ENCODE measurements at places on chromosomes 5 and 9.

DNA sequence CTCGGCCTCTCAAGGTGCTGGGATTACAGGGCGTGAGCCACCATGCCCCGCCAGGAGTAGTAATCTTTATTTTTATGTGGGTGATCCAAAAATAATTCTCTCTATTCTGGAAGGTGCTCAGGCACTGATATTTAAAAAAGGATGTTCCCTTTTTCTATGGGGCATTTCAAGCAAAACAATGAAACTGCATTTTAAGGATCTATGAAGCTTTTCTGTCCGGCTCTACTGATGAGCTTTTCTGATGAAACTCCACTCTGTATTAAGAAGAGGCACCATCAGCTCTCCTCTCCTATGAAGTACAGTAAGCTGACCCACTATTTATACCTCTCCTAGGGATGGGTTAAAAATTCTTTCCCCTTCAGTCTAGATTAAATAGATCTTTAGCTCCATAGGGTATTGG lies 7.4 kb downstream of the ADAM19 start:
- no peak for DNase-seq

DNA sequence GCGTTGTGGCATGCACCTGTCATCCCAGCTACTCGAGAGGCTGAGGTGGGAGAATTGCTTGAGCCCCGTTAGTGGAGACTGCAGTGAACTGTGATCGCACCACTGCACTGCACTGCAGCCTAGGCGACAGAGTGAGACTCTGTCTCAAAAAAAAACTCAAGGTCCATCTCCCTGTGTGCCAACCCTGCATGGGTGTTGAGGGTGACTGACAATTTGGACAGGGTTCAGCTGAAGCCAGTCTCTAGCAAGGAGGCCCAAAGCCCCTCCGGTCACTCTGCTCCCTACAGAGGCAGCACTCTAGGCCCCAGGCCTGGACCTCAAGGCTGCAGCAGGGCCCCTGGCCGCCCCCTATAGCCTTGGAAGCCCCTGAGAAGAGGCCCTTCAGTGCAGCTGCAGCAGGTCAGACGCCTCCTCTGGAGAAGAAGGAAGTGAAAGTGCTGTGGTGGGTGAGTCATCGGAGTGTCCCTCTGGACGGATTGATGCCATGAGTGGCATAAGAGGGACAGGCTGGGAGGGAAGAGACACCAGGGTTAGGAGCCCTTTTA lies 39.2 kb upstream of the NEK6 start:
- DNase-seq, result peak; percentile 69

DNA sequence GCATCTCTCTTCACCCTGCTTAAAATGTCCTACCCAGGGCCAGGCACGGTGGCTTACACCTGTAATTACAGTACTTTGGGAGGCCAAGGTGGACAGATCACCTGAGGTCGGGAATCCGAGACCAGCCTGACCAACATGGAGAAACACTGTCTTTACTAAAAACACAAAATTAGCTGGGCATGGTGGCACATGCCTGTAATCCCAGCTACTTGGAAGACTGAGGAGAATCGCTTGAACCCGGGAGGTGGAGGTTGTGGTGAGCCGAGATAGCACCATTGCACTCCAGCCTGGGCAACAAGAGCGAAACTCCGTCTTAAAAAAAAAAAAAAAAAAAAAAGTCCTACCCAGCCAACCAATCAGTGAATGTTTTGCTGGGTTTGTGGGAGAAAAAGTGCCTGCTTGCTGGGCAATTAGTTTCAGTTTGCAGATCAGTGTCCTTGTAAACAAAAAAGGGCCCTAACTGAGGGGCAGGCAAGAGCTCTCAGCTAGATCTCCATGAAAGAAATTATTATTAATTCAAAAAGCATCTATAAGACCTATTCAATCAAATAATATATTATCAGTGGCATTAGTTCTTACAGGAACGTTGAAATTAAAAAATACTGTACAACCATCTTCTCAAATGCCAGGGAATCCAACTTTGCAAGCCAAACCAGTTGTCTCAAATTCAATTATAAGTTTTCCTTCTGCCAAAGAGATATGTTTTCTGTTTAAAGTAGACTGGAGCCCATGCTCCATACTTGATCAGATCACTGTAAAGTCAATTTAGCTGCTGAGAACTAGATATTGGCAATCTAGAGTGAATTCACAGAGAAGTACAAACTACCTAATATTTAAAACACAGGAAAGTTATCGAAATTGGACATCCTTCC lies 3.9 kb downstream of the MEGF9 start:
- DNase-seq, result no peak

DNA sequence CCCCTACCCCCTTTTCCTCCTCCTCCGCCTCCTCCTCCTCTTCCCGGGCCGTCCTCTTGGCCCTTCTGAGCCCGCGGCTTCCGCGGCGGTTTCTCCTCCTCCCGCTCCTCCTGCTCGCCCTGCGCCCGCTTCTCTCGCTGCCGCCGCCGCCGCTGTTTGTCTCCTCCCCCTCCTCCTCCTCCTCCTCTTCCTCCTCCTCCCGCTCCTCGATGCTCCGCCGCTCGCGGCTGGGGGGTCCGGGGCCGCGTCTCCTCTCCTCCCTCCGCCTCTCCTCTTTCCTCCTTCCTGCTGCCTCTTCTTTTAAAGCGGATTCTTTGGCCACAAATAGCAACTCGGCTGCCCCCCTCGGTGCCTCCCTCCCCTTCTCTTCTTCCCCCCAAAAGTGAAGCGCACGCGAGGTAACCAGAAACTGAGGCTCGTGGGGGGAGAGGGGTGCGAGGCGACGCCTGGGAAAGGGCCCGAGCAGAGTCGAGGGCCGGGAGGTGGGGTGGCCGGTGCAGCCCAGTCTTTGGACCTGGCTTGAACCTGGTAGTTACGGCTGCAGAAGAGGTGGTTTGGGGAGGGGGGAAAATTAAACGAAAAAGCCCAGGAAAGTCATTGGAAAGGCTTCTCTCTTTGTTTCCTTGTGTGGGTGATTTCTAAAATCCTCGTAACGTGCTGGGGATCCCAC lies 1058.5 kb upstream of the DMAC1 start:
- DNase-seq, result no peak

DNA sequence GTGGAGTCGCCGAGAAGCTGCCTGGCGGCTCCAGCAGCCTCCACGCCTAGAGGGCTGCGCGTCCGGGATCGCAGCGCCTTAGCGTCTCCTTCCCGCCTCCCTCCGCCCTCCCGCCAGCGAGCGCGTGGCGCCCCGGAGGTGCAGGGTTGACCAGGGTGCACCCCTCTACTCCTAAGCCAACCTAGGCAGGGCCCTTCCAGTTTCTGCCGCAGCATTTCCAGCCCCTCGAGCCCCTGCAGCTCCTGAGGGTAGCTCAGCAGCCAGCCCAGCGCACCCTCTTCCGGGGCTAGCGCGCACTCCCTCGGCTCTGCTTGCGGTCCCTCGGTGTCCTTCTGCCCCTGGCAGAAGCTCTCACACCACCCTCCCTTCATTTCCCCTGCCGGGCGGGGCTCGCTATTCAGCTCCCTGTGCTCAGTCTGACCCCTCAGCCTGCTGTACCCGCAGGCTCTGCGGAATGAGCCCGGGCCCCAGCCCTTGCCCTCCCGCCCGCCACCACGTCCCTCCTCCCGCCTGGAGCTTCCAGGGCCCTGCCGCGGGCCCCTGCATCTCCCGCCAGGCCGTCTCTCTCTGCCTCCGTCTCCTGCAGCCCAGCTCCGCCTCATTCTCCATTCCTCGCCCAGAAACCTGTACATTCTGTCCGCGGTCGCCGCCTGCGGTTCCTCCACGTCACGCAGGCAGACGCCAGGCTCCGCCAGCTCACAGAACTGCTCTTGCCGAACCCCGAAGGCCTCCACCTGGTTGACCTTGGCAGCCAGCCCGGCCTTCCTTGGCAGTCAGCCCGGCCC lies 61.8 kb downstream of the SPATA31C2 start:
- DNase-seq, result peak; percentile 71

DNA sequence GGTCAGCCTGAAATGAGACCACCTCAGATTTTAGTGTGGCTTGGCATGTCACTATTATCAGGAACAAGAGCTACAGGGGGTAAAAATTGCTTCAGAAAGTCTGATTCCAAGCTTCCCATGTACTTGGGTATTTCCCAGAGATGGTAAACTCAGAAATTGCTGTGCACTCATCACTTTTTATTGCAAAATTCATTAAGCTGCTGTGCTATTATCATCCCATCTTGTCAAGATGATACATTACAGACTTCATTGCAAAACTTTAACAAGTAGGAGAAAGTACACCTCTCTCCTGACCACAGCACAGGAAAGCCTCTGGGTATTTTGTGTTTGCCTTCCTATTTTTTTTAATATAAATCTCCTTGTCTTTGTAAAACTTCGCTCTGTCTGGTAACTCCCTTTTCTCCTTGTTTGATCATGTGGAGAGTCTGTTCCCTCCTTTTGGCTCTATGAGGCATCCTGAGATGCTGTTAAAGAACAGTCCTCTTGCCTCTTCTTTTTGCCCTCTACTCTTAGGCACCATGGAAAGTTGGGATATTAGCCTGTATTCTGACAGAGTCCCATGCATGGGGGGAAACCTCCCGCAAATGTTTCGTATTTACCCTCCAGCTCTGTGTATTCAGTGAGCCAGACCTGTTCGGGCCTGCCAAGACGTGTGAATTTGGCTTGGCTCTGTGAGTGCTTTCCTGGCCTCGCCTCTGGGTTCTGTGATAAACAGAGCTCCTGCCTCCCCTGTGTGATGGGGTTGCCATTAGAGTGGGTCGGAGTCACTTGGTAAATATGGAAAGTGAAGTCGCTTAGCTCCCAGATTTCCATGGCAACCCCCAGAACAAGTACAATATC lies 260.7 kb downstream of the NR3C1 start:
- no peak for DNase-seq

DNA sequence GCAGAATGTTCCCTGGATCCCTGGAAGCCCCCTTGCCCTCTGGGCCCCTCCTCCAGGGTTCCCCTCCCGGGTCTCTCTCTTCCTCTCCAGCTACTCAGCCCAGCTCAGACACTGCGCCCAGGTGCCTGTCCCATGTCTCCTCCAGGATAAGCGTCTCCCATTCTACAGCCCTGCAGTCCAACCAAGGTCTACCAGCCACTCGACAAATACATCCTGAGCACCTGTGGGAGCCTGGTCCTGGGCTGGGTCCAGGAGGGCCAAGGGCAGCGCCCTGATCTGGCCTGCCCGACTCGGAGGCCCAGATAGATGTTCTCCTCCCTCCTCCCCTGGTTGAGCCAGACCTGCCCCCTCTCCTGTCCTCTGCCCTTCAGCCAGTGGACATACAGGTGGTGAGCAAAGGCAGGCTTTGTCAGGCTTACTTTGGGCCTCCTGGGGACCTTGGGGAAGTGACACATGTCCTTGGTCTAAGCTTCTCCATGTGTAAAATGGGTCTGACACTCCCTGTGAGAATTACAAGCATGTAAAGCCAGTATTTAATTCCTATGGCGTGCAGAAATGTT lies 1.4 kb downstream of the FLT4 start:
- DNase-seq, result no peak

GRCh38 chr9:136996361-136997292 lies at the start of gene CLIC3:
Gene CLIC3 (minus strand): TSS chr9:136996568. CDS start chr9:136996543, 25 bp downstream.
- DNase-seq, result peak; percentile 84

GRCh38 chr5:95392593-95393182 lies 1.5 kb downstream of the FAM81B start:
- no peak for DNase-seq

- DNase-seq, result no peak
Measured at GRCh38 chr9:76464706-76465105, 5.7 kb downstream of the GCNT1 start.

DNA sequence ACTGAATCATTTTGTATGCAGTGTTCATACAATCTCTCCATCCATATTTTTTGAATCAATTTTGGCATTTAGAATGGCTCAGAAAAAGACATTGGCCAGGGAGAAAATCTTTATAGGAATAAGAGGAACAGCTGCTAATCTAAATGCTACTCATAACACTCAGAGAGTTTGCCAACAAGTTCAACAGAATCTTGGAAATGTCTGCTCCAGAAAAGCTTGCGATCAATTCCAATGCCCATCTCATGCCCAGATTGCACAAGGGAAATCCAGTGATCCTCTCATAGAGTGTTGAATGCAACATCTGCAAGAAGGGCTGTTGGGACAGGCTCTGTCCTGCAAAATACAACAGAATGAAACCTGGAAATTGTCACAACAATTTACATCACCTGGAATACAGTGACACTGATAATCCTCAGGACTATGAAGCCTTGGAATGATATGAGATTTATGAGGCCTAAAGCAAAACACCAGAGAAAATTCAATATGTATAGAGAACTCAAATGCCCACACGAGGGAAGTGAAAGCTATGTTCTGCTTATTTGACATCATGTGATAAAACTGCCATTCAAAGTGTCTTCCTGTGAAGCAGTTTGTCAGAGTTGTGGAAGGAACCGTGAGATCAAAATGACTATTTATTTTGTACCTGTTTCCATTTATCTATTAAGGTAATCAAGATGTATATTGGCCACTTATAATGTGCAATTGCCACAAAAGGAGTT lies 190.1 kb downstream of the PARP8 start:
- DNase-seq, result no peak

- DNase-seq, result no peak
Measured at GRCh38 chr5:138947780-138948179, 72.6 kb upstream of the LRRTM2 start.

DNA sequence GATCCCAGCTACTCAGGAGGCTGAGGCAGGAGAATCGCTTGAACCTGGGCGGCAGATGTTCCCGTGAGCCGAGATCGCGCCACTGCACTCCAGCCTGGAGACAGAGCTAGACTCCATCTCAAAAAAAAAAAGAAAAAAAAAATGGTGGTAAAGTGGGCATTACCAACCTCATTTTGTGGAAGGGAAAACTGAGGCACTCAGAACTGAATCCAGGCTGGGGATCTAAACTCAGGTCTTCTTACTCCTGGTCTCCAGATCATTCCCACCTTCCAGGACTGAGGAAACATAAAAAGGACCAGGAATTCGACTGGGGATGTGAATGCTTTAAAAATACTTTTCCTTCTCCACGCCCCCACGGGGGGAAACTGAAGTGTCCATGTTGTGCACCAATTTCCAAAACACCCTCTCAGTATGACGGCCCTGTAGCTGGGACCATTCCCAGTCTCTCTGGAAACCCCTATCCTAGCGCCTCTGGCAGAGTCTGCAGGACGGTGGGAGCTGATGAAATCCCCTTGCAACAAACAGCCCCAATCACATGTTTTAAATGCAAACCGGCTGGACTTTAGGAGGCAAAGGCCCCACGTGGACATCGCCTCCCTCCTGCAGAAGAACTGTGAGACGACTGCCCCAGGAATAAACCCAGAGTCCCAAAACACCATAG lies 8.9 kb upstream of the AKNA start:
- no peak for DNase-seq

DNA sequence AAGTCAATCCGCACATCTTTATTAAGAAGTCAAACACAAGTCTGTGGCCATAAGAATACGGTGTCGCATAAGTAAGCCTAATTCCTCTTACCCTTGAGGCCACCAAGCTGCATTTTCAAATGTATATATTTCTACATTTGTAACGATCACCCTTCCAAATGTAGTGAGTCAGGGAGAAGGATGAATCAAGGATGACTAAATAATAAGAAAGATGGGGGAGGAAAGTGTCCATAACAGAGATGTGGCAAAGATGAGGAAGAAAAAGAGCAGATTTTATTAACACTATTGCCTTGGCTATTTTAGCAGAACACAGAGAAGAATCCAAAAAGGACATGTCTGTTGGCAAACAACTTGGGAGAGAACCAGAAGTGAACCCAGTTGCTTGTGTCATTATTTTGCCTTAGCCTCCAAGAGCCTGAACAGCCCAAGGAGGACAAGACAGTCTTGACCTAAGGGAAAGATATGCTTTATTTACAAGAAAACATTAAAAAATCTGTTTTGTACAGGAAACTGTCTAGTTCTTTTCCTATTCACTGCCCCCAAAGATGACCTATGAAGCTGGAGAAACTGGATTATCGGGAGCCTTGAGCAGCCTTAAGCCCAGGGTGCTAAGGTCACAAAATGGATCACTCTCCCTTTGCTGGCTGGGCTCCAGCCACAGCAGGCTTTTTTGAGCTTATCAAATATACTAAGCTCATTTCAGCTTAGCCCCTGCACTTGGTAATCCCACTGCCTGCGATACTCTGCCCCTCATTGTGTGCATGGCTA lies 101.5 kb downstream of the PLCXD3 start:
- no peak for DNase-seq

- no peak for DNase-seq
Measured at GRCh38 chr5:146662229-146662628, 146.2 kb upstream of the GPR151 start.
